ENCODE measurements at places on chromosomes 7 and 10.

- peak; percentile 58 for DNase-seq
Measured at GRCh38 chr10:32981760-32982159, 23.7 kb upstream of the ITGB1 start.

DNA sequence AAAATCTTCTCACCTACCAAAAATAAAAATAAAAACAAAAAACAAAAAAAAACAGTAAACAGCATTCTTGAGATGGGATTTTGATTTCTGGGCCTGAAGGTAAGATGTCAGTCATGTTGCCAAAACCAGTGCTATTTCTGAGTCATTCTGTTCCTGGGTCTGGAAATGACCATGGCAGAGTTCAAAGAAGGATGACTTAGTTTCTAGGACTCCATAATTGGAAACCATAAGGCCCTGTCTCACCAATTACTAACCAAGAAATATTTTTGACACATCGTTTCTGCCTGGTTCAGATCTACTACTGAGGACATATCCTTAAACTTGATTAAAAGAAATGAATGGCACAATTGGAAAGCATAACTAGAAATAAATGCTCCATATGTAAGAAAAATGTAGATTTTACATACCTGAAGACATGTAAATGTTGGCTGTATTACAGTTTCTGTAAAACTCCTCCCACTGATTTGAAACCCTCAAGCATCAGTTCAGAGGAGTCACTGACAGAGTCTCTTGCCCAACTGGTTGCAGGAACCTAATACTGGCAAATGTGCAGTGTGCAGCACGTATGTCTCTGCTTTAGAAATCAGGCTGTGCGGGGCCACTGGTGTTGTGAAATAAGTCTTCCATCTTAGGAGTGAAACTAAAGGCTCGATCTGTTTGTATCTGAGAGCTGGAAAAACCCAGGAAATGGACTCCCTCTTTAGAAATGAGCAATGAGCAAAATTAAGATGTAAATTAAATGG is 84.8 kb upstream of the EGR2 start:
- no peak for DNase-seq

DNA sequence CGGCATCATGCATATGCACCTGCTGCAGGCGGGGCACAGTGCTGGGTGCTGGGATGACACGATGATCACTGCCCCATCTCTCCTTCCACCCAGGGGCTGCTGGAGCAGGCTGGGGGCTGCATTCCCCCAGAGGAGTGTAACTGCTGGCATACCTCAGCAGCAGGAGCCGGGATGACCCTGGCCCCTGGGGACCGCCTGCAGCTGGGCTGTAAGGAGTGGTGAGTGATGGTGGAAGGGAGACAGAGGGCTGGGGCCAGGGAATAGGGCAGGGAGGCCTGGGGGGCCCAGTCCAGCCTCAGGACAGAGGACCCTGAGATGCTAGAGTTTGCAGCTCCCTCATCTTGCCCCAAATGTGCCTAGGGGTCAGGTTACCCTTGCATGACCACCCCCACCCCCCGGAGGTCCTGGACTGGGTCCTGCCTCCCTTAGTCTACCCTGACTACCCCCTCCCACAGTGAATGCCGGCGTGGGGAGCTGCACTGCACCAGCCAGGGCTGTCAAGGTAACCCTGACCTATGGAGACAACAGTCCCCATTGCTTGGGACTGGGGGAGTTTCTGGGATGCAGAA is 14.5 kb upstream of the ZNF862 start:
- DNase-seq = no peak

DNA sequence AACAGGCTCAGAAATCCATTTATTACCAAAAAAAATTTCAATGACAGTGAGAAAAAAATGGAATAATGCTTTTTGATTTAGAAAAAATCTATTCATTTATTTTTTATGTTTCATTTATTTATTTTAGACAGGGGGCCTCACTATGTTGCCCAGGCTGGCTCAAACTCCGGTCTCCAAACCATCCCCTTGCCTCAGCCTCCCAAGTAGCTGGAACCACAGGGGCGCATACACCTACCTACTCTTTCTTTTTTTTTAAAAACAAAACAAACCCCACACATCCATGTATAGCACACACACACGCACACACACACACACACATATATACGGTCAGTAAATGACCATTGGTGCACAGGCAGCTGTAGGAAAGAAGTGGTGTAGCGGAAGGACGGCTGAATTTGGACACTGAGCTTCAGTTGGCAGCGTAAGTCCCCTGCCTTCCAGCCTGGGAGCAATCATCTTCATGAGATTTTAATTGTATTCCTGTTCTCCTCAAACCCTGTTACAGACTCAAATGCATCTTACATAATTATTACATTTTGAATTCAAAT is 28.8 kb downstream of the ARL4A start:
- no peak for DNase-seq

DNA sequence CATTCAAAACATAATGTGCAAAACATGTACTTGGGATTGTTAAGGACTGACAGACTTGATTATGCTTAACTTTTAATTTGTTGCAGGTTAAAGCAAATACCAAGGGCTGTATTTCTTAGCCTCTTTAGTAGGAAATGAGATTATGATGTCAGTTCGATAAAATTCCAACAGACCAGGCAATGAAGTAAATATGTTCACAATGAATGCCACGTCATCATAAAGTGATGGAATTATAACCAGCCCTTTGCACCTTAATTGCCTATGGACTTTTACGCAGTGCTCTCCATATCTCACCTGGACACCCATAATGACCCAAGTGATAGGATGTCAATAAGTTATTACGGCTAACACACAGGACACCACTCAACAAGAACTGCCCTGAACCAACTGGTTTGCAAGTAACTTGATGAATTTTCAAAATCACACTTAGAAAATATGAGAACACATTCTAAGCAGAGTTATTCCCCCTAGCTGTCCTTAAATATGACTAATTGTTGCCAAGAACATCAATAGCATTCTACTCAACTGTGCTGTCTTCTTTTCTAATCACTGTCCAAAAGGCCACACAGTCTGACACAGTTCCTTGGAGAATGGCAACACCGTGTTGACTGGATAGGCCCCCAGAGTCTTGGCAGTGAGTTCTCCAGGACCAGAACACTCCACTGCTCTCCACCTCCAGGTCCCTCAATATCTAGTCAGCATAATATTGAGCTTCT is 115.0 kb downstream of the CHCHD3 start:
- DNase-seq = no peak

Measured in Daoy (cell line).